ENCODE measurements at places on chromosomes 5 and 9.

GRCh38 chr5:96070622-96071225, 109.1 kb upstream of the ELL2 start:
- DNase-seq, result no peak

GRCh38 chr9:117411547-117411946, 3.3 kb downstream of the ASTN2 start:
- no peak for DNase-seq

DNA sequence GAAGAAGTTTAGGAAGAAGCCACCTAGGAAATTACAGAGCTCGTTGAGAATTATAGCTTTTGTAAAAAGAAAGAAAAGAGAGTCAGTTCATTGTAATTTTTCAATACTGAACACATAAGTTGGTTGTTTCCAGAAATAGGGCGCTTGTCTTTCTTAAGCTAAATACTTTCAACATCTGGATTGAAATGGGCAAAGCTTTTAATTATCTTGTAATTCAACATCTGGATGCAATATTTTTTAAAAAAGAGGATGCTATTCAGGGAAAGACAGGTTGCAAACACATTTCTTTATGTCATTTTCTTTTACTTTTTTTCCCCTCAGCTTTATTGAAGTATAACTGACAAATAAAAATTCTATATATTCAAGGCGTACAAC, 100.7 kb upstream of the TRPC7 start:
- DNase-seq, result no peak

GRCh38 chr5:154205441-154206117, 15.0 kb downstream of the GALNT10 start:
- no peak for DNase-seq

DNA sequence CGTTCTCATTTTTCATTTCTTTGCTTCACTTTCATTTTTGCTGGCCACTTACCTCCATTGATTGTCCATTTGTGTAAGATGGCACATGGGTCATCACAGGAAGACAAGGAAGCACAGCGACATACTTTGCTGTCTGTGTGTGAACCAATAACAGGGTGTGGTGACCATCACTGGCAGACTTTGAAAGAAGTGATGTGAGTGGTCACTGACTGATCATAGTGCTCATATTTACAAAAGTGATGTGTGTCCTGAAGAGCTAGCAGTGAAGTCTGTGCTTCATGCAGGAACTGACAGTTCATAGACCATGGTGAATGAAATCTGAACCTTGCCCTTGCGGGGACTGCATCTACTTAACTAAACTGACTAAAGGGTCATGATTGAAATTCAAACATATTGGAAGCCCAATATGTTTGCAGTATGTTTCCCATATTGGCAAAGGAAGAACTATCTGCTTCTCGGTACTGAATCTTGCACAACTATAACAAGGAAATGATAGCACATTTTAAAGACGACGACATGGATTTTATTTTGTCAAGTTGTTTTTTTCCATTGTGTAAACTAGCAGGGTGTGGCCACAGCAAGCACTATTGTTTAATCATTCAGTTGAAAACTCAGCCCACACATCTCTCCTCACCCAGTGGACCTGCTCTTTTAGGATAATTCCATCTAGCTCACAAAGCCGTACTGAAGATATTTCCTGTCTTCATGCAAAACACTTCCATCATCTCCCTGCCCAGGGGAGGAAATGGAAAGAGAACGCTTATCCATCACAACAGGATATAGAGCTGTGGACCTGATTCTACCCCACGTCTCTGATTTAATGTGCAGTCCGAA, 232.0 kb upstream of the ANKRD55 start:
- no peak for DNase-seq

DNA sequence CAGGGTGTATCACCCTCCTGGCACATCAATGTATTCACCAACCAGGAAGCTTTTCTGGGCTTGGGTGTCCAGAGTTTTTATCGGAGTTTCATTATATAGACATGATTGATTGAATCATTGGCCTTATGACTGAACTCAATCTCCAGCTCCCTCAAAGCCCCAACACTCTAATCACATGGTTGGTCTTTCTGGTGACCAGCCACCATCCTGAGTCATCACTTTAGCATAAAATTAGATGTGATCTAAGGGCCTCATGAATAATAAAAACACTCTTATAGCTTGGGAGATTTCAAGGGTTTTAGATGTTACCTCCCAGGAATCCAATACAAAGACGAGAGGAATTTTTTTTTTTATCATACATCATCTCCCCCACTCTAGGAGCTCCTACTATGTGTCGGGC, 7.7 kb upstream of the PBX3 start:
- no peak for DNase-seq

GRCh38 chr9:87678650-87679355, 47.1 kb upstream of the CTSL start:
- DNase-seq, result peak; percentile 12

DNA sequence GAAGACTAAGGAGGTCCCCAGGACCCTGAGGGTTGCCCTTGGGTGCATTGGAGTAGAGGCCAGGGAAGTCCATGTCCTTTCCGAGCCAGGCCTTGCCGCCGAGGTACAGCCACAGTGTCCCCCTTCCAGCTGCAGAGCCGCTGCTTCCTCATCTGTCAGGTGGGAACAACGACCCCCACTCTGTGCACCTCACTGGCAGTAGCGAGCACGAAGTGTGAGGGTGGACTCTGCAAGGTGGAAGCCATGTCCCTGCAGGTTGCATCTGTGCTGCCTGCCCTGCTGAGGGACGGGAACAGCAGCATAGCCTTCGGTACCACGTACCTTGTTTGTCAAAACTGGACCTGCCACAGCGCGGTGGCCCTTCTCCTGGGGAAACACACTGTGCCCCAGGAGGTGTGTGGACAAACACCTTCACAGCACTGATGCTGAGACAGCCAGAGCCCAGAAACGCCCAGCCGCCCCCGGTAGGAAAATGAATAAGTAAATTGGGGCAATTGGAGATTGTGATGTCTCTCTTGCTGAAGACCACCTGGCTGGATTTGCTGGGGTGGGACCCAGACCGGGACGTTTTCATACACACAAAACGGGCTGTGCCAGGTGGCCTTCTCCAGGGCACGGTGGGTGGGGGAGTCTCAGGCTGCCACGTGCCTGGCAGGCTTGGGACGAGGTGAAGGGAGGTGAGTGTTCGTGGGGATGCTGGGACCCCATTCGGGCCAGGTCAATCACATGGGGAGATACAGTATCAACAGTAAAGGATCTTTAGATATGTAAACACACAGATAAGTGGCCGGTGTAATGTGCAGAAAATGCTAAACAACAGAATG, 157.3 kb downstream of the RXRA start:
- DNase-seq, result no peak

GRCh38 chr9:10104774-10105173, 508.0 kb downstream of the PTPRD start:
- DNase-seq, result no peak

GRCh38 chr5:109567374-109568044, 122.2 kb upstream of the MAN2A1 start:
- no peak for DNase-seq

- no peak for DNase-seq
Measured at GRCh38 chr9:102652471-102652870, 342.7 kb upstream of the CYLC2 start.

GRCh38 chr9:128390150-128390812, 19.1 kb downstream of the URM1 start:
- no peak for DNase-seq

GRCh38 chr5:159210210-159210661, 883 bp upstream of the RNF145 start:
- no peak for DNase-seq

DNA sequence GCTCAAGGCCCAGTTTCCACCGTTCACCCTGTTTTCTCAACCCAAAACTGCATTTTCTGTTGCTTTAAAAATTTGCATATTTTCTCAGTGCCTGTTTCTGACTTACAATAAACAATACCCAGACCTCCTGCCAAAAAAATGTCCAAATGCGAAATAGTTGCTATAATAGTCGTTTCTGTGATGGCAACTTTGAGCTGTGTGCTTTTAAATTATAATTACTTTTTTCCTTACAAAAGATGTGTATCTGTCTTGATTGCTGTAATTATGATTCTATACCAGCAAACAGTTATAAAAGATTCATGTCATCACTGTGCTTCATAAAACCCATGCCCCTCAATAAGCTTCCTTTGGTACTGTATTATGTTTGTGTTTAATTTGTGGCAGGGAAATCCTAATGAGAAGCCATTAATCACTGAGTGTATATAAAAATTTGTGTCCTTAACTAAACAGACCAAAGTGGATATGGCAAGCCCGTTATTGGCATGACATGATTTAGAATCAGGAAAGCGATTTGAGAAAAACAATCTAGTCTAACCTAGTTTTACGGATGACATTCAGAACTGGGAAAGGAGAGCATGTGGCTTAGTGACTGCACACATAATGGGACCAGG, 5.4 kb upstream of the SLC1A3 start:
- DNase-seq, result no peak

GRCh38 chr9:108386032-108386431, 469.8 kb downstream of the ACTL7B start:
- DNase-seq, result no peak

DNA sequence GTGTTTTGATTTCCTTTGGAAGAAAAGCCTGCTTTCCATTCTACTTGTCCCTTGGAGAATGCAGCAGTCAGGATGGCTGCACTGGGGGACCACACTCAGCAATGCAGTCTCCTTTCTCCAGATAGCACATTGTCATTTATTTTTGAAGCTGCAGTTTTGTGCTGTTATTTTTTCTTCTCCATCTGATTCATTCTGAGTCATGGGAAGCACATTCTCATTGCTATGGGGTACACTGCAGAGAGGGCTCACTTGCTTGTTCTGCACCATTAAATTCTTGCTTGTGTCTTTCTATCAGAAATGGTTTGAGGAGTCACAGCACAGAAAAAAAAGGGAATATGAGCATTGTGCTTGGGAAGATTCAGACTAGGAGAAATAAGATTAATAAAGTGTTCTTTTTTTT, 39.7 kb upstream of the POC5 start:
- no peak for DNase-seq

GRCh38 chr9:136997371-136997770, 1.0 kb upstream of the CLIC3 start:
- no peak for DNase-seq

- no peak for DNase-seq
Measured at GRCh38 chr5:176678584-176678983, 31.3 kb downstream of the TSPAN17 start.

GRCh38 chr9:90872835-90873294, 71.2 kb downstream of the SYK start:
- no peak for DNase-seq

- no peak for DNase-seq
Measured at GRCh38 chr5:164475339-164475977, 970.0 kb downstream of the MAT2B start.

DNA sequence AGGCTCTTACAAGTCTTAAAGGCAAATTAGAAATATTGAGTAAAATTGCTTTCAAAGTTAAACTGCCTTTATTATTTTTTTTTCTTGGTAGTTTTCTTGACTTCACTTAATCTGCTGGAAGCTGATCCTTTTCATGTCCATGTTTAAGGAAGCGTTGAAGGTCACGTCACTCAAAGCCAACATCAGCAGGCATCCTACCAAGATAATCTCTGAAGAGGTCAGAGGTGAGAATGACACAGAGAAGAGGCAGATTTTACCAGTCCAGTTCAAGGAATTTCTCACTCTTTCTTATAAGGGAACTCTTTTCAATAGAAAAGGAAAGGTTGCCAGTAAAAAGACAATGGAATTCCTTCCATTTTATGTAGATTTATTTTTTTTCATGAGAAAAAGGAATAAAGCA, 259.8 kb downstream of the ANXA1 start:
- no peak for DNase-seq

- no peak for DNase-seq
Measured at GRCh38 chr5:131825404-131826013, 28.7 kb upstream of the FNIP1 start.

DNA sequence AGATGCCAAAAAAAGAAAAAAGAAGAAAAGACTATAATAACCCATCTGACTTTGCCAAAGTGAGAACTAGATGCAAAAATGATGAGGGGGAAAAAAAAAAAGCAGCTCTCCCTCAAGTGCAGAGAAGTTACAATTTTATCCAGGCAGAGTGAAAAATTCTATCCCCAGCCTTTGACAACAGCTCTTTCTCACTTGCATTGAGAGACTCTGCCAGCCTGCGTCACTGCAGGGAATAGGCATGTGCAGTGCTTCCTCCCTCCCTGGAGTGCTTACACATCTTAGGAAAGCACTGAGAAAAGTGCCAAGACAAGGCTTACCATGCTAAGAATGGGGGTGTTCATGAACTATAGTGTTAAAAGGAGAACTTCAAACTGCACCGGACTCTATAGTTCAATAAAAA, 418.6 kb upstream of the TYRP1 start:
- DNase-seq, result no peak

DNA sequence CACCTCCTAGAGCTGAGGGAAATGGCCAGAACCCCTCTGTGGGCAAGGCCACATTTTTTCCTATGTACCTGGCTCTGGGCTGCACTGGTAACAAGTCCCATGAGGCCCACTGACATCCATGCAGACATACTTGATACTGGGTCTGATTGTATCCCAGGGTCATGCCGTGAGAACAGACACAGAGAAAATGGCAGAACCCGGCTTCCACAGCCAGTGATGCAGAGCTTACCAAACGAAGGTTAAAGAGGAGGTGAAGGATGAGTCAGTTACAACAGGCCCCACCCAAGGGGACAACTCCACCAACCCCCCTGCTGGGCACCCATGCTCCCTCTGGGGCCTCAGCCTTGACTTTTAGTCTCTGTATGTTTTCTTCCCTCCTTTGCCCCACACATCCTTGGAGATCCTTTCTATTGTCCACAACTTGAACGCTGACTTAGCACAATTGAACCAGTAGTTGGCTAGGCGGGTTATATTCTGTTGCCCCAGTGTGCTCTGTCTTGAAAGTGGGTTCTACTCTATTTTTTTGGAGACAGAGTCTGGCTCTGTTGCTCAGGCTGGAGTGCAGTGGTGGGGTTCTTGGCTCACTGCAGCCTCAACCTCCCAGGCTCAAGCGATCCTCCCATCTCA, 93.5 kb downstream of the DAP start:
- no peak for DNase-seq

- DNase-seq, result no peak
Measured at GRCh38 chr9:105244734-105245028, 230 bp downstream of the SLC44A1 start.

GRCh38 chr5:159459951-159460538, 129.8 kb upstream of the IL12B start:
- DNase-seq, result no peak

DNA sequence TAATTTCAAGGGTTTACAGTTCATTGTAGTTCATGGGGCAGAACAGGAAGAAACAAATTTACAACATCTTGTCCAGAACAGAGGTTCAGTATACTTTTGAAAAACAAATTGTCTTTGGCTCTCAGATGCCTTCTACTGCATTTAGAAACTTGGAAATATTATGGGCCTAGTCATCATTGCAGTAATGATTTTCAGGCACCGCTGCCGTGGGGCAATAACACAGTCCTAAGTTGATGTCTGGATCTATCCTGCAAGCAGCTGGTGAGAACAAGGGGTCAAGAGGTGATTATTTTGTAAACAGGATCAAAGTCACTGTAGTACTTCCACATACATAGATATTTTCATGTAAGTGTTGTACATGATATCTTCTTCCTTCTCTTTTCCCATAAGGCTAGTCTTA, 82.5 kb upstream of the CAST start:
- no peak for DNase-seq
